ENCODE measurements at places on chromosomes 4 and X.

DNA sequence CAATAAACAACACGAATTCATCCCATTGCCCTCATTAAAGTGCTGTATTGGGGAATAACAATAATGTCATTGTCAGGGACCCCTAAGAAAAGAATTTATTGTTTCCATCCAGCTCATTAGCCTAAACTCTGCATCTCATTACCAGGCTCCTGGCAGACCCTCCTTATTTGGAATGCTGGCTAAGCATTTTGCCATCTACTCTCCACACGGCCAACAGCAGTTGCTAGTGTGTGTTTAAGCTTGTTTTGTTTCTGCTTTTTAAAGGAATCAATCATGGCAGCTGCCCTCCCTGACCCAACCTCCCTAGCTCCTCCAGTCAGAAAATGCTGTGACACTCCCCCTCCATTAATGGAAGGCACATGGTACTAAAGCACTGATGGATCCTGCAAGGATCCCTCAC is 43.5 kb downstream of the GATB start:
- no peak for DNase-seq

DNA sequence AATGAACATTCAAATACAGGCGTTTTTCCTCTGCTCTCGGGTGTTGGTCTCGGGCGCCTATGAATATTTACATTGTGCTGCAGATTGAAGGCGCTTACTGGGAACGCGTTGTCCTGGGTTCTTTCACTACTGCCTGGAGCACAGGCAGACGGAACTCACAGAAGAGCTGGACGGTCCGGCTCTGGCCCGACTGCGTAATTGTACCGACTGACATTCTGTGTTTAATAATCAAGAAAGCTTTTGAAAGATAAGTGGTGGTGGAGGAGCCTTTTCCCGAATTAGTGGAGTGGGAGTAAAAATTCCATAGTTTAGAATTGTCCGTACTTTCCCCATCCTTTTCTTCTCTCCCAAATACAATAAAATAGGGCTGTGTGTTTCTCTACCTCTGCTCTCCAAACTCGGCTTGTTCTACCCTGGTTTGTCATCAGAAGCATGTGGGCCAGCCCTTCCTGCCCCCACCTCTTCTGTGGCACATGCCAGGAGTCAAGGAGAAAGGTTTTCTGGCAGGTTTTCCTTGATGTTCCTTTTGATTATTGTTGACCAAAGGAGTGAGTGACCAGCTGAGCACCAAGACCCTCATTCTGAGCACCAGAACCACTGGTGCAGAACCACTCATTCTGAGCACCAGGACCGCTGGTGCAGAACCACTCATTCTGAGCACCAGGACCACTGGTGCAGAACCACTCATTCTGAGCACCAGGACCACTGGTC is 2.3 kb downstream of the FHDC1 start:
- no peak for DNase-seq

DNA sequence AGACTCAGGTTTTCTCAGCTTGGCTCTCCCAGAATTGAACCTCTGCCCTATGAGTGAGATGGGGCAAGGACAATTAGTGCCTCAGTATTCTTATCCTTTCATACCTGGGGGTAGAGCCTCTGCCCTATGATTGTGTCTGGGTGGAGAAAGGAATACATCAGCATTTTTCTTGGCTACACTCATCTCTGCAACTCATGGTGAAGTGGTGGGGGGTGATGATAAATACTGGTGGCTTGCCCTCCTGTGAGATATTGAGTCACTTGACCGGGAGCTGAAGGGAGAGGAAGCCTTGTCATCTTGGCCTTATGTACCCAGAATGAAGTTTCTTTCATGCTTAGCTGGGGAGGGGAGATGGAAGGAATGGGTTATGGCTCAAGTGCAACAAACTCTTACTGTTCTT is 71.3 kb upstream of the ENOX2 start:
- DNase-seq: peak; percentile 8

GRCh38 chrX:12013211-12013618 is 125.1 kb upstream of the FRMPD4 start:
- peak; percentile 59 for DNase-seq

DNA sequence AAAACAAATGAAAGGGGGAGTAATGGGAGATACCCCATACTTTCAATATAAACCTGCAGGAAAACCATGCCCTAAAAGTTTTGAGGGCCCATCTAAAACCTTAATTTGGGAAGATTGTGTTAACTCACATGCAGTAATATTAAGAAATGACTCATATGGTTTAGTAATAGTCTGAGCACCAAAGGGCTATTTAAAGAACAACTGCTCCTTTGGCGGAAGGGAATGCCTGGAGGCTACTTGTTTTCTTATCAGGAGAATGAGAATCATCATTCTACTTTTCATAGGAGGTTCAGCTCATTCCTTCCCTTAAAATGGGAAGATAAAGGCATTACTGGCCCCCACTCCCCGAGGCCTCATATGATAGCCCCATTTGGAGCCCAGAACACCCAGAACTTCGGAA is 47.6 kb downstream of the SPIN3 start:
- peak; percentile 72 for DNase-seq

DNA sequence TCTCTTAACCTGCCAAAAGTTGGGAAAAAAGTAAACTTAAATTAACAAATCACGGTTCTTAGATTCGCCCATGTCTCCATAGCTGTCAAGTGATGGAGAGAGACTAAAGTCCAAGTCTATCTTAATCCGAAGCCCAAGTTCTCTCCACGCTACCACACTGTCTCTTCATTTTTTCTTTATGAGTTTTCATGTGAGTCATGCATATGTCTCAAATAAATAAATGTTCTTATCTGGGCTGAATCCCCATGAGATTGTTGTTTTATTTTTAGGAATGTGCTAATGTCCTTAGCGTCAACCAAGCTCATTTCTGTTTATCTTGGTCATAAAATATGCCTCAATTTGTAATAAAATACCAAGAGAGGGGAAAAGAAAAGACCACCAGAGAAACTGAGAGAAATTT is 169.3 kb downstream of the RCHY1 start:
- peak; percentile 62 for DNase-seq

- no peak for DNase-seq
Measured at GRCh38 chrX:49203536-49203935, 3.5 kb upstream of the SYP start.

DNA sequence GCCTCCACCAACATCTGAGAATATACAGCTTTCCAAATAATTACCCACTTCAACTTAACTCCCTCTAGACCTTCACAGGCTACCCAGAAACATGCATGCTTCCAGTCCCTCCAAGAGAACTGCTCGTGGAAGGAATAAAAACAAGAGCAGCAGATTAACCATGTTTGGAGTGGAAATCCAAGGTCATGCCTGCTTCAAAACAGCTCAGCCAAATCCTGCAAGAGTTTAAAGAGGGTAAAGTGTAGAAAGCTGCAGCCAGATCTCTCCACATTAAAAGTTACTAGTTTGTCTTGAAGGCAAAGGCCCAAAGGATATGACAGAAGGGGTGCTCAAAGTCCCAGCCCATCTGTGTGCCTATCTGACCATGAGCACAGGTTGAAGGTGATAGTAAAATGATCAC is 139.3 kb downstream of the RNF150 start:
- no peak for DNase-seq

DNA sequence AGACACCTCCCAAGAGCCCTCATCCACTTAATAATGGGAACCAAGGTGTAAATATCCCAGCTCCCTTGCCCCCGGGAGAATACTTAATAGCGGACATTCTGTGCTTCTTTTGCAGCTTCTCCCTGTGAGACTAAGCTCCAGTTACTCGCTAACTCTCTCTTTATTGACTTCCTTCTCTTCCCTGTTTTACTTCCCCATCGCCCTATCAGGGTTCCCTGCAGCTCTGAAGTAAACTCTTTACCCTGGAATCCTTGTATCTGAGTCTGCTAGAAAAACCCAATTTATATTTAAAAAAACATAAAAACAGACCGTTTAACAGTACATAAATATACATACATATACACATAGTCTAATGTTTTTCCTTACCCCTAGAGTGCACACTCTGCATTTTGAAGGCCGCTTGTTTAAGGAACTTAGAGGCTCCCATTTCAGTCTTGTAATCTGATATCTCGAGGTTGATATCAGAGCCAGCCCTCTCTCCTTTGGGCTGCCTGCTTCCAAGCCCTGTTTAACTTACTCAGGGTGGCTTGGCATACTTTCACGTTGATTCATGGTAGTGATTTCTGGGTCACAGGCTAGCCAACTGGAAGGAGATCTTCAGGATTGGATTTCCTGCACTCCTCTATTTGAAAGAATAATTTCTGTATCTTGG is 177.4 kb upstream of the SCML1 start:
- peak; percentile 91 for DNase-seq

DNA sequence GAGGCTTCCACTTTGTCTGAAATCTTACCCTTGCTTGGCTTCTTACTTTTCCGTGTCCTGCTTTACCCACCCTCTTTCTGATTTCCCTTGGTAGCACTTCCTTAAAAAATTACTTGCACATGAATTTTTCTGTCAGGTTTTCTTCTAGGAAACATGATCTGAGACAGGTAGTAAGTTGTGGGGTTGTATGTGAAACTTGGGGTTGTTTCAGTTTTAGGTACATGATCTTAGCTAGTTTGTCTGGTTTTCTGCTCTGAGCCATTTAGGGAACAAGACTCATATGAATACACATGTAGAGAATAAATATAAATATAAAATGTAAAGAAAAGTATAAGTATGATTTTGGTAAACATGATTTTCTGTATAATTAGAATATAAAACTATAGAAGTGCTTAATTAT is 17.4 kb upstream of the ARMCX2 start:
- DNase-seq: no peak

- DNase-seq: peak; percentile 40
Measured at GRCh38 chrX:102930990-102931756, 5.9 kb upstream of the RAB40AL start.

- DNase-seq: peak; percentile 61
Measured at GRCh38 chrX:13048280-13048679, 3.9 kb upstream of the FAM9C start.

GRCh38 chrX:105173071-105173470 is 47.4 kb downstream of the TEX13A start:
- no peak for DNase-seq

DNA sequence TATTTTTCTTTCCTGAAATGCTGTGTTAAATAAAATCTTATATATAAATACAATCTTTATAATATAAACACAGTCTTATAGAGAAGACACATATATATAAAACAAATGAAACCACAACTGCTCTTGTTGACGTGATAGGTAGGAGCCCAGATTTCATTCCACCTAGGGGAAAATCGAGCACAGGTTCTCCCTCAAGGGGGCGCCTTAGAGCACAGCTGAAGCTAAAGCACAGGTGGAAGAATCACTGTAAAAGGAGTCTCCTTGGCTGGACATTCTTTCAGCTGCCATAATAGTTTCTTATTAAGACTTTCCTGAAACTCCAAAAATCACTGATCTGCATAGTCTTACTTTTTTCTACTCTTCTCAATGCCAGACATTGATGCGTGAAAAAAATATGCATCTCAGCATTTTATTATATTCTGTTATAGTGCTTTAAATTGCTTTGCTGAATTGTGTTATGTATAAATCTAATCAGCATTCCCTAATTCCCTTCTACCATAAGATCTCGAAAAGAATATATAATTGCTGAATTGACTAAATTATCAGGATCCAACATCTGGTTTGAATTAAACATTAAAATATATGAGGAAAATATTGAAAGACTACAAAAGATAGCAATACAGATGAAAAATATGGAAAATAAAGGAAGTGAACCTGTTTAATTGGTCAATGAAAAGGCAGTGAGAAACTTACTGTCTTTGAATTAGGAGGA is 25.5 kb upstream of the RXFP1 start:
- no peak for DNase-seq

DNA sequence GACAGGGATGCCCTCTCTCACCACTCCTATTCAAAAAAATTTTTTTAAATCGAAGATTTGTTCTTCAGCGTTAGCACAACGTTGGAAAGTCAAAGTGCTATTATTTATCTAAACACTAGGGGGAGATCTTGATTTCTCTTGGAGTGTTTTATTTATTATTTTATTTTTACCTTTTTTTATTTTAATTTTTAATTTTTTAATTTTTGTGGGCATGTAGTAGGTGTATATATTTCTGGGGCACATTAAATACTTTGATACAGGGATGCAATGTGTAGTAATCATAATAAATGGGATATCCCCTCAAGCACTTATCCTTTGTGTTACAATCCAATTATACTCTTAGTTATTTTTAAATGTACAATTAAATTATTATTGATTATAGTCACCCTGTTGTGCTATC is 37.4 kb upstream of the SLC10A4 start:
- DNase-seq: peak; percentile 6

- no peak for DNase-seq
Measured at GRCh38 chr4:98518559-98519267, 139.7 kb downstream of the TSPAN5 start.

GRCh38 chrX:53190363-53190960 is 34.5 kb downstream of the KDM5C start:
- DNase-seq: no peak

- no peak for DNase-seq
Measured at GRCh38 chr4:8282742-8283141, 13.2 kb downstream of the HTRA3 start.

GRCh38 chrX:12971282-12972003 is 3.5 kb upstream of the TMSB4X start:
- no peak for DNase-seq

GRCh38 chrX:55008571-55009358 is 8.6 kb downstream of the APEX2 start:
- DNase-seq: peak; percentile 77

GRCh38 chrX:15911734-15912550 is 57.3 kb upstream of the AP1S2 start:
- no peak for DNase-seq

DNA sequence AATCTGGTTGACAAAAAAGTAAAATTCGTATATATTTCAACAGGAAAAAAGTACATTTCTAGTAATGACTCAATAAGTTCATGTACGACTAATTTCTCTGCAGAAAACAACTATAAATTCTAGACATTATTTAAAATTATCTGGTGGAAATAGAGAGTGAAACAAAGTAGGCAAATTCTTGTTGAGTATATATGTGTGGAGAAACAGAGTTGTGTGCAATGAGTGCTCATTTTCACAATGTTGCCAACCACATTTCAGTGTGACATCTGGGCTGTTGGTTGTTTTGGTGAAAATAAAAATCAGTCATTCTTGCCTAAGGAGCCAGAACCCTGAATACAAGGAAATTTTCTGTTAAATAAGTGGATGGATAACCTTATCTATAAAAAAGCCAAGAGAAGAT is 372.0 kb upstream of the NDST4 start:
- no peak for DNase-seq

- peak; percentile 27 for DNase-seq
Measured at GRCh38 chrX:65528705-65529340, 5.8 kb downstream of the LAS1L start.

DNA sequence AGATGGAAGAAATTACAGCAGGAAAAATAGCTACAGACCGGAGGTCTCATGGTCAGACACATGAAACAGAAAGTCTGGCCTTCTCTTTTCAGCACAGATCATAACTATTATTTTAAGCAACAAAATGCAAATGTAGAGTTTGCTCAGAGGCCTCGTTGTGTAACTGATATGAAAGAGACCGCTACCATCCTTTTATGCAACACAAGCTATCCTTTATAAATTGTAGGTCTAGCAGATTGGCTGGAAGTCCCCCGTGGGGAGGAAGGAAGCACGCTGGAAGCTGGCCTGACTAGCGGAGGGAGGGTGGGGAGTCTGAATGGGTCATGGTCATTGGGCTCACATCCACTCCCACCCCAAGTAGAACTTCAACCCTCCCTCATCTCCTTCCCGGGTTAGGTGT is 27.7 kb downstream of the DMP1 start:
- no peak for DNase-seq

- DNase-seq: peak; percentile 86
Measured at GRCh38 chr4:187204389-187204918, 480.8 kb upstream of the FAT1 start.

Measured in EH (cell line).